HT-29 (cell line): ENCODE measurements at places on chromosomes 7 and 10. TPM values are rescaled to one million over a fixed set of nuclear protein-coding genes. Genes with fewer than 3 reads are reported as not detected.

SLC35G1 gene
- 6.2 and 7.5 TPM in 2 replicates for total RNA-seq

SYT15B gene
- total RNA-seq, result not detected in 2 replicates

TDRD1 gene
- total RNA-seq, result not detected in 2 replicates

DNA sequence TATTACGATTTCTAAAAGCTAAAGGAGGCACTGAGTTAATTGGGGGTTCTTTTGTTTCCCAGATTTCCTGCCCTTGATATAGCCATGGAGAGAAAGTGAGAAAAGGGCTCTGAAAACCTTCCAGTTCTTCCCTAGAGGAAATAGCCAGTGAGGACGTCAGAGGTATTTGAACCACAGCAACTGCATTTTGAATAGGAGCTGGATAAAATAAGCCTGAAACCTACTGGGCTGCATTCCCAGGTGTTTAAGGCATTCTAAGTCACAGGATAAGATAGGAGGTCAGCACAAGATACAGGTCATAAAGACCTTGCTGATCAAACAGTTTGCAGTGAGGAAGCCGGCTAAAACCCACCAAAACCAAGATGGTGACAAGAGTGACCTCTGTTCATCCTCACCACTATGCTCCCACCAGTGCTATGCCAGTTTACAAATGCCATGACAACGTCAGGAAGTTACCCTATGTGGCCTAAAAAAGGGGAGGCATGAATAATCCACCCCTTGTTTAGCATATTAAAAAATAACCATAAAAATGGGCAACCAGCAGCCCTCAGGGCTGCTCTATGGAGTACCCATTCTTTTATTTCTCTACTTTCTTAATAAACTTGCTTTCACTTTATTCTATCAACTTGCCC is 85.1 kb upstream of the FRMD4A start:
- DNase-seq, result no peak

DNA sequence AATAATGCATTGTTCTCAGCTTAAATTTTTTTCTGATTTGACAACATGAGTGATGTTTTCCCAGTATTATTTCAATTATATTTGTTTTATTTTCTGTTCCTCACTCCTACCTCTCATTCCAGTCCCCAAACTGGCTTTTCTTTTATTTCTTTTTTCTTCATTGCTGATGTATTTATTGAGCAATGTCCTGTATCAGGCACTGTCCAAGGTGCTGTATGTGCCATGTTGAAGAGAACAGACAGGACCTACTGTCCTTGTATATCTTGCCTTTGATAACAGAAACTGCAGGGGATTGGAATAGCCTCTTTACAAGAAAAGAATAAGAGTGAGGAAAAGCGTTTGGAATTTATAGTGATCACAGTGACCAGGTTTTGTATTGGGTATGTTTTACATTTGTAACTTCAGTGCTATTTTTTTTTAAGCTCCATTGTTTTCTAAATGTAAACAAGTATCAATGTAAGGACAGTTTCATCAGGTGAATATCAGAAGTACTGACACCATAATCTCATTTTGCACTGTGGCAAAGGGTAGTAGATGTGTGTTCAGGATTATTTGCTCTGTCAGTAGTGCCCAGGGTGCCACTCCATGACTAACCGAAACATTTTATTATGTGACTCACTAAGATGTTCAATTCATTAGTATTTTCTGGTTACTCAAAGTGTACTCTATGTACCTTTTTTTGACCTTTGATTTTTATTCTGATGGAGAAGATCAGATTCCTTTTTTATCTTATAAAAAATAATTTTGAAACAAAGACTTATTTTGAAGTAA is 15.6 kb upstream of the CLDN12 start:
- no peak for DNase-seq

DNA sequence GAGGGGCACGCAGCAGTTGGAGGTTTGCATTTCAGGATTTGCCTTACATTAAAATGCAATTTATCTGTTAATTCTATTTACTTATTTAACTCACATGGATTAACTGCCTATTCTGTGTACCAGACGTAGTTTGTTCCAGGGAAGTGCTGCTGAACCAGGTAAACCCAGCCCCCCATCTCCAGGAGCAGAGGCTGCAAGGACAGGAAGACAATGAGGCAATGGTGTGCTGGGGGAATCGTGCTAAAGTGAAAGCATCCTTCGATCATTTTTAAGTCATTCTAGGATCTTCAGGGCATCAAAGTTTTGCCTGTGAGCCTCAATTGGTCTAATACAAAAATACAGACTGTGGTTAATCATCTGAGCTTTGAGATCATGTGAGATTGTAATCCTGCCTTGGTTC is 166.4 kb downstream of the DNAJB6 start:
- no peak for DNase-seq

DNA sequence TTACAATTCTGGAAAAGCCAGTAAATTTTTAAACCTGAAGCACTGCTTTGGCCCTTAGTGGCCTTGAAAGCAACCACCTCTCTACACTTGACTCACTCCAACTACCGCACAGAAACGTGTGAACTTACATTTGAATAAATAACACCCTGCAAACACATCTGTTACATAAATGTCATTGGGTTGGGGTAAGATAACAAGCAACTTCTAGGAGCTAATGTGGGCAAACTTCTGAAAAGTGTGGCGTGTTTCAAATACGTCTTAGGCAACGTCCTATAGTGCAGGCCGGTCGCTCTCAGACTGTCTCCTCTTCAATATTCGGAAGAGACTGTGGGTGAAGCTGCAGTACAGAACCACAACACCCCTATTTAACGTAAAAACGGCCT is 474 bp downstream of the ORC5 start:
- peak; percentile 59 for DNase-seq

DNA sequence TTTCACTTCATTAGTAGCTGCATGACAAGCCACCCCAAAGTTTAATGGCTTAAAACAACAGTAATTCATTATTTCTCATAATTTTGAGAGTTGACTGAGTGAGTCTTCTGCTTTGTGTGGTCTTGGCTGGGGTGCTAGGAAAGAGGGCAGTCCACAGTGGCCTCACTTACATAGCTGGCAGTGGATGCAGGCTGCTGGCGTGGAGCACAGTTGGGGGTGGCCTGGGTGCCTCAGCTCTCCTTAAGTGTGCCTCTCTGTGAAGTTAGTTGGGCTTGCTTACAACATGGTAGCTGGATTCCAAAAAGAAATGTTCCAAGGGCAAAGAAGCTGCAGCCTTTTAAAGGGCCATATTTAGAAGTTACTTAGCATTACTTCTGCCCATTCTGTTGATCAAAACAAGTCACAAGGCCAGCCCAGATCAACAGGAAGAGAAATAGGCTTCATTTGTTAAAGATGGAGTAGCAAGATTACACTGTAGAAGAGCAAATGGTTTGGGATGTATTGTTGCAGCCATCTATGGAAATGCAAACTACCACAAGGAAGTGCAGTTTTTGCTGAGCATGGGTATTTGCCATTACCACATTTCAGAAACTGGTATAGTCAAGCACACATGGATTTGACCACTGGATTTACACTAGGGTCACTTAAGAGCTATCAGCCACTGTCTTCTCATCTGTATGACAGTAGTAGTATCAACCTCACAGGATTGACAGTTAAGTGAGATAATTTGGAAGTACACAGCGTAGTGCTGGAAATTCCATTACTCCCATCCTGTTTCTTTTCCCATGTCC is 33.6 kb downstream of the ZEB1 start:
- no peak for DNase-seq

DNA sequence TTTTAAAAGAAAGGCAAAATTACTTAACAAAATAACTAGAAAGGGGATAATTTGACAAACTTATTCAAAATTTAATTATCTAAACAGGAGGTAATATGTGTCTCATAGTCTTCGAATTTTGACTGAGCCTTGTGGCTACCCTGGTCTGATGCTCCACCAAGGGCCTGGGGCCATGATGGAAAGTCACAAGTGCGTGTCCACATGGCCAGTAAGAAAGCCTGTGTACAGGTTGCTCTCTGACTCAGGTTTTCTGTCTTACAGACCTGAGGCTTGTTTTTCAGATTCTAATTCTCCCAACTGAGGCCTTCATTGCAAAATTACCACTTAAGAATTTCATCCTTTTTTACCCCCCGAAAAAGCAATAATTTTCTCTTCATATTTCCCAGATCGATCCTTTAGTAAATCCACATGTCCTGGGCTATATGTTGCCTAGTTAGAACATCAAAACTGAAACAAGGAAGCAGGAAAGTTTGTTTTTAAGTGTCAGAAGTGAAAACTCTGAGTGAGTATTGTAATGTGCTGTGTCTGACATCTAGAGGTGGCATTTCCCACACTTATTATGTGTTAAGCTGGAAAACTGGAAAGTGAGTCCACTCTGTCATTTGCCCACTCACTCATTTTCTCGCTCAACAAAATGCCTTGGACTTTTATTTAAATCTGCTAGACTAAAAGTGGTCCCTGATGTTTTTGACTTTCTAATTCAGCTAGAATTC is 10.0 kb downstream of the CYP3A43 start:
- DNase-seq, result peak; percentile 79

GRCh38 chr10:4154191-4154715 is 369.2 kb upstream of the KLF6 start:
- DNase-seq, result no peak

DNA sequence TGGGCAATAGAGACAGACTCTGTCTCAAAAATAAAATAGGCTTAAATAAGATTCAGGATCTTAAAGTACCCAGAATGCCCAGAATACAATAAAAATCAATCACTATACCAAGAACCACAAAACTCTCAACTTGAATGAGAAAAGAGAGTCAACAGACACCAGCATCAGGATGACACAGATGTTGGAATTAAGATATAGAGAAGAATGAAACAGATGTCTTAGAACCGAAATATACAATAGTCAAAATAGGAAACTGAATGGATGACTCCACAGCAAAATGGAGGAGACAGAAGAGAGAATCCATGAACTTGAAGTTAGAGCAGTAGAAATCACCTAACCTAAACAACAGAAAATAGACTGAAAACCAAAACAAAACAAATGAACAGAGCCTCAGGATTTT is 29.6 kb downstream of the POR start:
- no peak for DNase-seq

DNA sequence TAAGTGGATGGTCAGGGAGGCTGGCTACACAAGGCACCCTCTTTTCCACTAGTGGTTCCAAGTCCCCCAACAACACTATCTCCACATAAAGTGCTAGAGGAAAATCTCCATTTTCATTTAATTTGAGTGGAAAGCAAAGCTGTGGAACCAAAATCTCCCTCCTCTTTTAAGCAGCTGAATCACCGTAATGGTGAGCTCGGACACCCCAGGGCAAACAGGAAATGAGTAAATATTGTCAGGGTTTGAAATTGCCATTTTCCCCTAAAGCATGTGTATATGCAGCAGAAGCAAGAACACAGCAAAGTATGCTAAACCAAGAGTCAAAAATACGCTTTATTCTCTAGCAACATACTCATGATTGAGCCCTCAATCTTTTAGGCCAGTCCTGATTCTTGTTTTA is 143.7 kb downstream of the GPAM start:
- DNase-seq, result no peak

- peak; percentile 94 for DNase-seq
Observed at GRCh38 chr7:5284304-5285281, 1.9 kb downstream of the SLC29A4 start.

DNA sequence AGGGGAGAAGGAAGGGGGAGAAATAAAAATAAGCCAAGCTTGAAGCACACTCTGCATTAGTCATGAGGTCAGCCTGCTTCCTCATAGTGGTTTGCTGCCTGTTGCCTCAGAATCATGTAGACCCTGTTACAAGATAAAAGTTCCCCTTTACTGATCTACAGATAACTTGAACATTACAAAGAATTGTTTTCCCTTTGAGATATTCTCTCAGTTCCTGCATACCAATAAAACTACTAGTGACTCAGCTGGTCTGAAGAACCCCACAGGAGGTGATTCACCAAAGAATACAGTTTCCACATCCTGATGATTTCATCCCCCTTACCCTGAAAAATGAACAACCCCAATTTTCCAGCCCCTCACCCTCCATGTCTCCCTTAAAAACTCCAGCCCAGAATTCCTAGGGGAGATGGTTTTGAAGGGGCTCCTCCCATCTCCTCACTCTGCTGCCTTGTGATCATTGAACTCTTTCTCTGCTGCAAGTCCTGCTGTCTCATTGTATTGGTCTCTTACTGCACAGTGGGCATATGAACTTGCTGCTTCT is 31.5 kb upstream of the NRP1 start:
- DNase-seq, result peak; percentile 14

- DNase-seq, result no peak
Observed at GRCh38 chr7:143512488-143513340, 35.0 kb downstream of the TAS2R41 start.
